ENCODE measurements at places on chromosomes 13 and 19.

- DNase-seq = no peak
Measured at GRCh38 chr19:53660584-53660983, 28.8 kb downstream of the DPRX start.

GRCh38 chr13:87677496-87678371 lies 6.6 kb downstream of the SLITRK5 start:
- DNase-seq = no peak

GRCh38 chr19:8261347-8261746 lies 46.8 kb downstream of the CD320 start:
- DNase-seq = no peak

DNA sequence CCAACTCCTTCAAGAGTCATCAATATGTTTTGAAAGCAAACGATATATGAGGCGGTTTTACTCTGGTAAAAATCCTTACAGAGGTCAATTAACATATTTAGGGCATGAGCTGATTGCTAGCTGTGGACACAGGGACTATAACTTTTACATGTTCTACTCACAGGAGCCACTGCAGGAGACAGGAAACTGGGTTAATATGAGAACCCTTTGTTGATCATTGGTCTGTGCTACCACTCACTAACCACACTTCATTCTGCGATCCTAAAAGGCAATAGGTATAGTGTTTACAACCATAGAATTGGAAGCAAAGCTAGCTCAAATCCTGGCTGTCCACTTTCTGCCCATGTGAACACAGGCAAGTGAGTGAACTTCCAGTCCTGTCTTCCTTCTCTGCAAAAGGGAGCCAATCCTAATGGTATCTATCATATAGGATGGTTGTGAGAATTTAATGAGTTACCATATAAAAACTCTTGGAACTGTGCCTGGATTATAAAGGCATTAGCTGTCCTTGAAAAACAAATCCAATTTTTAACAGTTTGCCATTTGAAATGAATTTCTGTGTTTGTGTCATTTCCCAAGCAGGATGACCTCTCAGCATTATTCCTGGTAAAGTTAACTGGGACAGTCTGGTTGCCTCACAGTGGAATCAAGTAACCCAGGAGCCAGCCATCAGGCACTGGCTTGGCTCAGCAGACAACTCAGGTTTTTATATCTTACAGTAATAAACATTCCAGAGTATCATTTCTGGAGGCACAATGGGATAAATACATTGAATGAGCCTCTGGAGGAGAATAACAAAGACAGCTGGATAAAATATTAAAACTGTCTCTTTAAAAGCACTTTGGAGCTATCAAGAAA lies 29.8 kb upstream of the RAP2A start:
- DNase-seq = no peak

DNA sequence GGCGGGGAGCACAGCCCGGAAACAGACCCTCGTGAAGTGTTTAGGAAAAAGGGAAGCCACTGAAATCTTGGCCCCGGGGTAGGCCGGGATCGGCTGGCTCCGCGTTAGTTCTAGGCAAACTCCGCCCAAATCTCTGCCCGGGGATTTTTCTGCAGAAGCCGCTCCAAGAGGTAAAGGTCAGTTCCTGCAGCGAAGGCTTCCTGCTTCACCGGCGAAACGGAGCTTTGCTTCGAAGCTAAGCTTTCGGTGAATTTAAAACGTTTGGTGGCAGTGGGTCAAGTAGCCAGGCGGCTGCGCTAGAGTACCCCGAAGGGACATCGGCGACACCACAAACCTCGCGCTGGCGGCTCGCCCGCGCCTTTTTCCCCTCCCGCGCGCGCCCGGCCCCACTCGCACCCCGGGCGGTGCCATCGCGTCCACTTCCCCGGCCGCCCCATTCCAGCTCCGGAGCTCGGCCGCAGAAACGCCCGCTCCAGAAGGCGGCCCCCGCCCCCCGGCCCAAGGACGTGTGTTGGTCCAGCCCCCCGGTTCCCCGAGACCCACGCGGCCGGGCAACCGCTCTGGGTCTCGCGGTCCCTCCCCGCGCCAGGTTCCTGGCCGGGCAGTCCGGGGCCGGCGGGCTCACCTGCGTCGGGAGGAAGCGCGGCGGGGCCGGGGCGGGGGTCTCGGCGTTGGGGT lies 441 bp downstream of the GJB2 start:
- no peak for DNase-seq

DNA sequence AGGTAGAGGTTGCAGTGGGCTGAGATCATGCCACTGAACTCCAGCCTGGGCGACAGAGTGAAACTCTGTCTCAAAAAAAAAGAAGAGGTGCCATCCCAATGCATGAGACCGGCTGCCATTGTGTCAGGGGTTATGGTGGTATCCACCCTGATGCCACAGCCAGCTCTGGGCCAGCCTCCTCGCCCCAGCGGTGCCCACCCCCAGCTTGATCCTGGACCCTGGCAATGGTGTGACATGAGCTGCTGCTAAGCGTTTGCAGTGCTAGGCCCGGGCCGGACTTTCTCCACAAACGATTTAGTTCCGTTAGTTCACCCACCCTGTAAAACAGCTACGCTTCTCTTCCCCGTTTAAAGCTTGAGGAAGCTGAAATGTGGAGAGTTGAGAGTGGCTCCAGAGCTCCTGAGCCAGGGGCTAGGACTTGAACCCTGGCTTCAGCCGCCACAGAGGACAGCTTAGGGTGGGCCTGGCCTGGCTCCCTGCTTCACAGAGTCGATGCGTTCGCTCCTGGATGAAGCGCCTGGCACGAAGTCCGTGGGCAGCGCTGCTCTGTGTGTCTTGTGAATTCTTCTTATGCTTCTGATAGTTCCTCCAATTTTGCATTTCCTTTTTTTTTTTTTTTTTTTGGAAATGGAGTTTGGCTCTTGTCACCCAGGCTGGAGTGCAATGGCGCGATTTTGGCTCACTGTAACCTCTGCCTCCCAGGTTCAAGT lies 25.5 kb downstream of the NKPD1 start:
- no peak for DNase-seq

GRCh38 chr13:98885600-98885999 lies 92.3 kb downstream of the DOCK9 start:
- DNase-seq = no peak

- no peak for DNase-seq
Measured at GRCh38 chr19:33558151-33558550, 36.6 kb upstream of the PEPD start.

GRCh38 chr13:51118809-51119431 lies 7.8 kb upstream of the C13orf42 start:
- no peak for DNase-seq

DNA sequence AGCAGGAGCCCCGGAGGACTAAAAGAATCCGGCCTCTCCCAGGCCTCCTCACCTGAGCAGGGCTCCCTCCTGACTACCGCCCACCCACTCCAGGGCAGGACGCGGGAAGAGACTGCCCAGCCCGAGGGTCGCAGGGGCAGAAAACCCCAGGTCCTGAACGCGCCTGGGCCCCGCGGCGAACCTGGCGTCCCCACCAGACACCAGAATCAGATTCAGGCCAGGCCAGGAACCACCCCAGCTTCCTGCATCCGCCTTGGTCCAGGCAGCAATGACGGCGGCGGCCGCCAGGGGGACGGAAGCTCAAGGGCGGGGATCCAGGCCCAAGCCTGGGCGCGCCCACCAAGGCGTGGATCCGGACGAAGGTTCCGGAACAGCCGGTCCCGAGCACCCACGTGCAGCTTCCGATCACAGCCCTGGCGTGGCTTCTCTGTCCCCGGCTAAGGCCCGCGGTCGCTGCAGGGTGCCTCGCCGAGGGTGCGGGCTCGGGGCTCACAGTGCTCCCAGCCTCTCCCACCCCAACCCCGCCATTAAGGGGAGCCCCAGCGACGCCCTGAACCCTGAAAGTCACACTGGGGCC lies 3.6 kb downstream of the LGALS7 start:
- peak; percentile 84 for DNase-seq

GRCh38 chr13:112740502-112741131 lies 50.8 kb downstream of the ATP11A start:
- no peak for DNase-seq

DNA sequence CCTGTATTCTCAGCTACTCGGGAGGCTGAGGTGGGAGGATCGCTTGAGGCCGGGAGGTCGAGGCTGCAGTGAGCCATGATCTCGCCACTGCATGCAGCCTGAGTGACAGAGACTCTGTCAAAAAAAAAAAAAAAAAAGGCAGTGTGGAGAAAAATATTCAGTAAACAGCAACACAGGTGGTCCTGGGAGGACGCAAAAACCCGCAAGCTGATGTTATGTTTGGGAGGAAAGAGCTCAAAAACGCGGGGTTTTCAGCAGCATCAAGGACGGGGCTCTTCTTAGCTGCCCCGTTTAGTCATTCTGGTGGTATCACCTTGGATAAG lies 599 bp upstream of the ZNF784 start:
- no peak for DNase-seq

DNA sequence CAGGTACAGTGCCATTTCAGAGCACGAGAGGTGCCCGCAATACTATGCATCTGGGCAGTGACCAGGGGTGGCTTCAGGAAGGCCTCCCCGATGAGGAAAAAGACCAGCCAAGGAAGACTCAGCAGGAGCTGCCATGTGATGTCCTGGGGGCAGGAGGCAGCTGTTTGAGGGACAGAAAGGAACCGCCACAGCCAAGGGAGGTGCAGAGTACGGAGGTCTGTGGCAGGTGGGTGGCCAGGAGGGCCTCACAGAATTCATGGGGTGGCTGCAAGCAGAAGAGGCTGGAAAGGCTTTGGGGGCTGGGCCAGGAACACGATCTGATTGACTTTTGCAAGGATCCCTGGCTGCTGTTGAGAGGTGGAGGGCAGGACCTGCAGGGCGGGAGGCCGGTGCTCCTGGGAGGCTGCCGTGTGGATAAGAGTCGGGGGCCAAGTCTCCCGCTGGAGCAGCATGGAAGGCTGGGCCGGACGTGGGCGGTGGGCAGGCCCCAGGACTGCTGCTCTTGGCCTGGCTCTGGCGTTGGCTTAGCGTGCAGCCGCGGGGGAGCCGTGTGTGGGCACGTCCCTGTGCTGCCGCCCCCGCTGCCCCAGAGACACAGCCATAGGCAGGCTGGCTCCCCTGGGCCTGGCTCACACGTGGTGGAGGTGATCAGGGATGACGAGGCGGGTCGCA lies 29.1 kb downstream of the CEBPA start:
- DNase-seq = no peak

- DNase-seq = no peak
Measured at GRCh38 chr19:48608798-48609263, 2.3 kb downstream of the SPACA4 start.

GRCh38 chr19:50877338-50877737 lies 4.1 kb downstream of the KLK2 start:
- DNase-seq = no peak

DNA sequence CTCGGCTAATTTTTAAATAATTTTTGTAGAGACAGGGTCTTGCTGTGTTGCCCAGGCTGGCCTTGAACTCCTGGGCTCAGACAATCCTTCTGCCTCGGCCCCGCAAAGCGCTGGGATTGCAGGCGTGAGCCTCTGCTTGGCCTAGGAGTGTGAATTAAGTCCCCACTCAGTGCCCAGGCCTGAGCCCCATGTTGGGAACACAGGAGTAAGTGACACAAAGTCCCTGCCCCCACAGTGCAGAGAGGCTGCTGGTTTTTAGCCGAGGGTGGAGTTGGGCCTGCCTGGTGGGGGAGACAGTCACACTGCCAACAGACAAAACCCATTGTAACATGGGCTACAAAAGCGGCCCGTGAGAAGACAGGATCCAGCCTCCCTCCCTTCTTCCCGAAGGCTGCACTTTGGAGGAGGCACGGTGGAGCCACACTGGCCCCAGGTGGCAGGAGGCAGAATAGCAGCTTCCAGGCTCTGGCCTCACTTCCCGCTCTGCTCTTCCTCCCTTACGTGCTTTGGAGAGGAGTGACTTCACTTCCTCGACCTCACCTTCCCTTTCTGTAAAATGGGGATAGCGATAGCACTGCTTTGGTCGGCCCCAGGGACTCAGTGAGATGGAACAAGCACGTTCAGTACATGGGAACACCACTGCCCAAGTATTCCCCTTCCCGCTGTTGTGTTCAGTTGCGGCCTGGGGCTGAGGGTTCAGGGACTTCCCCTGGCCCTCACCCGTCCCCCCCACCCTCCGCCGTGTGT lies 15.2 kb upstream of the EHD2 start:
- no peak for DNase-seq

- DNase-seq = no peak
Measured at GRCh38 chr13:28001049-28001448, 12.6 kb upstream of the URAD start.

GRCh38 chr19:6459262-6460098 lies at the start of gene SLC25A23:
Gene SLC25A23, minus strand, starts transcription at chr19:6459792. Its CDS starts 164 bp downstream, at chr19:6459628.
- peak; percentile 28 for DNase-seq

All from activated T-helper 1 cell treated with anti-CD3 and anti-CD28 coated beads, Interleukin-2, amount 50 U/mL, for 16 hours (primary cell).